ENCODE measurements at places on chromosomes 1 and 21.

- DNase-seq, result no peak
These were observed 5.8 kb upstream of the PTPN7 start for GRCh38 chr1:202165942-202166843.

GRCh38 chr1:24828887-24829192 is 83.6 kb downstream of the CLIC4 start:
- no peak for DNase-seq

GRCh38 chr21:33546086-33546485 is 3.2 kb downstream of the SON start:
- no peak for DNase-seq

- DNase-seq, result no peak
These were observed 21.2 kb downstream of the NECAP2 start for GRCh38 chr1:16461681-16462080.

- no peak for DNase-seq
These were observed 34.0 kb downstream of the MX1 start for GRCh38 chr21:41459884-41460534.

DNA sequence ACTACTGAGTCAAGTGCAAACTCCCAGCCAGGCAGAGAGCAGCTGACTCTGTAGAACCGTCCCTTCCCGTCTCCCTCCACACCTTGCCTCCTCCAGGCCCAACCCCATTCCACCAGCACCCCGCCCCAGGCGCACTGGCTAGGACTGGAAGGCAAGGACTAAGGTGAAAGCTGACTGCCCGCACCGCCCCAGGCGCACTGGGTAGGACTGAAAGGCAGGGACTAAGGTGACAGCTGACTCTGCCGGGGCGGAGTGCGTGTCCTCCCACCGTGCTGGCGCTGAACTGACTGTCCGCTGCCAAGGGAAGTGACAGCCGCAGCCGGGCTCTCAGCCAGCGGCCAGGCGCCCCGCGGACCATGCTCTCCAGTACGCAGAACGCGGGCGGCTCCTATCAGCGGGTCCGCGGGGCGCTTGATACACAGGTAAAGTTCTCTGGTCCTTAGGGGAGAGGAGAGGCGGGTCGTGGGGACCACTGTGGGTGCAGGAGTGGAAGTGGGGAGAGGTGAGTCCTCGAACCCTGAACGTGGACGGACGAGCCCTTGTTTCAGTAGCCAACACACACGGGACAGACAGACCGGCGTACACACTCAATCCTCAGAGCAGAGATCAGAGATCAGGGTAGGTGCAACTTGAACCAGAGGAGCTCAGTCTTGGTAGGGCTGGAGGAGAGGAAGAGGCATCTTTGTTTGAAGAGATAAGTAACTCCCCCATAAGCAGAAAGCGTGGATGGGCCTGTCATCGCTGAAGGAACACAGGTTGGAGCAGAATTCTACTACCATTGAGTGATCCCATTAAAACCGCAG is 58.0 kb downstream of the RBM11 start:
- no peak for DNase-seq

- no peak for DNase-seq
These were observed 34.2 kb downstream of the GJA5 start for GRCh38 chr1:147726168-147726567.

- no peak for DNase-seq
These were observed 17.3 kb upstream of the EFNA1 start for GRCh38 chr1:155110381-155110780.

- no peak for DNase-seq
These were observed 63.8 kb downstream of the TBCE start for GRCh38 chr1:235430991-235431390.

DNA sequence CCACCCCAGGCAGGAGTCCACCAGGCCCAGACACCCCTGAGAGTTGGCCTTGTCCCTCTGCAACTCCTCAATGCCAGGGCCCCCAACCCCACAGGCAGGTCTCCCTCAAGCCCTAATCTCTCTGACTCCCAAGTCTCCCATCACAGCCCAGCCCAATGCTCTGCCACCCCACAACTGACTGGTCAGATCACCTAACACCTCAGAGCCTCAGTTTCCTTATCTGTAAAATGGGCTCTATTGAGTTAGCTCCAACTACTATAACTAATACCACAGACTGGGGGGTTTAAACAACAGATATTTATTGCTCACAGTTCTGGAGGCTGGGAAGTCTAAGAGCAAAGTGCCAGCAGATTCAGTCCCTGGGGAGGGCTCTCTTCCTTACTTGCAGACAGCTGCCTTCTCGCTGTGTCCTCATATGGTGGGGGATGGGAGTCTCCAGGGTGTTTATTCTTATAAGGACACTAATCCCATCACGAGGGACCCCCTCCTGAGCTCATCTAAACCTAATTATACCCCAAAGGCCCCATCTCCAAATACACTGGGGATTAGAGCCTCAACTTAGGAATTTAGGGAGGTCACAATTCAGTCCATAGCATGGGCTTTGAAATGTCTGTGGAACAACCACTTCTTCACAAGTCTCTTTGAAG is 34.9 kb upstream of the ZC3H12A start:
- DNase-seq, result no peak
